GM04503 (cell line): ENCODE measurements at places on chromosomes 11 and 22.

- DNase-seq: no peak
Measured at GRCh38 chr11:62010935-62011528, 43.6 kb upstream of the FTH1 start.

DNA sequence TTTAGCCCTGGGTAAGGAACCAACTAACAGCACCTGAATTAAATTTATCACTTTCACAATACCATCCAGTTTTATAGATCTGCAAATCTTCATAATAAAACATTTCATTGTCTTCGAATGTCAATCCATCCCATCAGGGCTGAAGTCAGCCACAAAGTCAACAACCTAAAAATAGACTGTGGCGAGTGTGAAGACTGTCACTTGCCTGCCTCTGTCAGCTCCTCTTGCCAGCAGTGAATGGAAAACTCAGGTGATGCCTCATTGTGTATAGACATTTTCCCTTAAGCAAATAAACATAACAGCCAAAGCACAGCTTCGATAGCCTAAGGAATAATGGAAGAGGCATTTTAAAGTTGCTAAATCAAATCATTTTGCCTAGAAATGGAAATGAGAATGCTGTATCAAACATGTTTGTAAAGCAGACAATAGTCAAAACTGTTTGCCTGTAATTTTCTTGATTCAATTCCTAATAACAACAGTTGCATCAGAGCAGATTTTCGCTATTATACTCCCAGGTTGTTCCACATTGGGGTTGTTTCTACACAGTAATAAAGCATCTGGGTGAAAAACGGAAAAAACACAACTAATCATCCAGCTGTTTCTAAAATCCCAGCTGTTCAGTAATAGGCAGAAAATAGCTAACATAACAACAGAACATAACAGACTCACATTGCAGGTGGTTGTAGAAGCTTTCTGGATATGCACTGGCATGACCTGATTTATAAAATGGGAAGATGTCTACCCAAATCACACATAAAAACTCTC lies 15.7 kb downstream of the KCNA4 start:
- no peak for DNase-seq

DNA sequence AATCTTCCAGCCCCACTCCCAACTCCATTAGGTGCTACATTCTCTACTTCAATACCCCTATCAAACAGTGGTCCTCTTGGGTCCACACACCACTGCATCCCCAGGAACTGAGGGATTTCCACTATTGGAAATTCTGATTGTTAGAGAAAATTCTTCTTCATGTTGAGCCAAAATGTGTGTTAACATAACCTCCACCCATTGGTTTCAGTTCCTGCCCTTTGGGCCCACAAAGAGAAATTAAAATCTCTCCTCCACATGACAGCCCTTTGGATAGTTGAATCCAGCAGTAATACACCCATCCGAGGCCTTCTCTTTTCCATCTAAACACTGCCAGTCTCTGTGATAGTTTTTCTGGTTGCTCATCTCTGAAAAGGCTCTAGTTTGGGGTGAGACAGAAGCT lies 2.1 kb downstream of the VSIG2 start:
- no peak for DNase-seq

GRCh38 chr11:57618438-57618837 lies 21.0 kb downstream of the SERPING1 start:
- DNase-seq: no peak

DNA sequence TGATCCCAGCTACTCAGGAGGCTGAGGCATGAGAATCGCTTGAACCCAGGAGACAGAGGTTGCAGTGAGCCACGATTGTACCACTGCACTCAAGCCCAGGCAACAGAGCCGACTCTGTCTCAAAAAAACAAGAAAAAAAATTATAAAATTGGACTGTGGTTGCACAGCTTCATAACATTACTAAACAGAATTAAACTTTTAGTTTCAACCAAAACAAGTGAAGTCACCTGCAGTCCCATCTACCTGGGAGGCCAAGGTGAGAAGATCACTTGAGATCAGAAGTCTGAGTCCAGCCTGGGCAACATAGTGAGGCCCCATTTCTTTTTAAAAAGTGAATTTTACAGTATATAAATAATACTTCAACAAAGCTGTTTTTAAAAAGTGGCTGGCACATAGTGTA lies 47.8 kb upstream of the CD5 start:
- DNase-seq: no peak

DNA sequence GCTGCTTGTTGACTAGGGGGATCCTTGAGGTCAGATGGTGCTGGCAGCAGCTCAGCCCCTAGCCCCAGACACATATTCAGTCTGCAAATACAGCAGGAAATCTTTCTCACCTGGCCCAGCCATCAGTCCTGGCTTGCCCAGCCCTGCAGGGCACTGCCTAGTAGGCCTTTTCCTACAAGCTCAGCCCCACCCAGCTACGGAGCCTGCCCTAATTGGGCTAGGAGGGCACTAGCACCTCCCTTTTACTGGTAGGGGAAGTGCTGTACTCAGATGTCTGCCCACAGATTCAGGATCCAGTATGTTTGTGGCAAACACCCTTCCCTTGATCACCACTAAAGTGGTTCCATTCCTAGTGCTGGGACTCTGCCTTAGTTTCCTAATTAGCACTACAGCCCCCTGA lies 257.1 kb upstream of the CADM1 start:
- DNase-seq: no peak

DNA sequence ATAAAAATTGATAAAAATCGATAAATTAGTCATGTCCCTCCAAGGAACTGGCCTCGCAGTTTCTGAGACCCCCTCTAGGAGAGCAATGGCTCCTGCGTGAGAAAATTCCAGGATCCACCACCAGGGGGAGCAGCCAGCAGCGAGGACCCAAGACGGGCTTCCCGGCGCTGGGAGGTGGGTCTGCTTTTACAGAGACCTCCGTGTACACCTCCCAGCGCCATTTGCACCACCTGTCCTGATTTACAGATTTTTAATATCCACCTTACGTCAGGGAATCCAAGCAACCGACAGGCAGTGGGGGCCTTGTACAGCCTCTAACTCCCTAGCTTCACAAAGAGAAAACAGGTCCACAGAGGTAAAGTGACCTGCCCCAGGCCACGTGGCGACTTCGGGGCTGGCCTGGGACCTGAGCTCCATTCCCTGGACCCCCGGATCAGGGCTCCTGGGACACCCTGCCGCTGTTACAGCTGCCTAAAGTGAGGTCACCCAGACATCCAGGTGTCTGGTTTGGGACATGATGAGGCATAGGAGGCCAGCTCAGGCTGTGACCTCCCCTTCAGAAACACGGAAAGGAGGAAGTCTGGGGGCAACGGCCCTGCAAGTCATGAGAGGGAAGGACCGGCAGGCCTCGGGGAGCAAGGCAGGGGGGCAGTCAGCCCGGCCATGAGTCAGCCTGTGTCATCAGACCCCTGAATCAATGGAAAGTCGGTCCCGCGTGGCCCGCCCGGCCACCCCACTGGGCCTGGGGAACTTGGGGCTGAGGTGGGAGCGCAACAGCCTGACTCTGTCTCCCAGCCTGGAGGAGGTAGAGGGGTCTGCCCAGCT lies 3.5 kb downstream of the OSM start:
- no peak for DNase-seq

- no peak for DNase-seq
Measured at GRCh38 chr11:133992121-133992520, 35.4 kb upstream of the IGSF9B start.

DNA sequence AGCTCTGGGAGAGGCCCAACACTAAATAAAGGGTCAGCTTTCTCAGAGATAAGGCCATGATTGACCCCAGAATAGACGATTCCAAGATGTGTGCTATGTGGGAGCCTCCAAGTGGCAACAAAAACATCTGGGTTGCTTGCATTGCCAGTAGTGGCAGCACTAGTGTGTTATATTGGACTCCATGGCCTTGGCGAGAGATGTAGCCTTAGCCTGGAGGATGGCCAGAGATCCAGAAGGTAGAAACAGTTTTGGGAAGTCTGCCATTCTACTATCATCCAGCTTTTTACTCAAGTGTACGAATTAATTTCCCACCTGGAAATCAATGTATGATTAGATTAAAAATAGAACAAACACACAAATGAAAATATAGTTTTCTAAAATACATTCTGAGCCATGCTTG lies 3.0 kb downstream of the OR8D4 start:
- DNase-seq: no peak

DNA sequence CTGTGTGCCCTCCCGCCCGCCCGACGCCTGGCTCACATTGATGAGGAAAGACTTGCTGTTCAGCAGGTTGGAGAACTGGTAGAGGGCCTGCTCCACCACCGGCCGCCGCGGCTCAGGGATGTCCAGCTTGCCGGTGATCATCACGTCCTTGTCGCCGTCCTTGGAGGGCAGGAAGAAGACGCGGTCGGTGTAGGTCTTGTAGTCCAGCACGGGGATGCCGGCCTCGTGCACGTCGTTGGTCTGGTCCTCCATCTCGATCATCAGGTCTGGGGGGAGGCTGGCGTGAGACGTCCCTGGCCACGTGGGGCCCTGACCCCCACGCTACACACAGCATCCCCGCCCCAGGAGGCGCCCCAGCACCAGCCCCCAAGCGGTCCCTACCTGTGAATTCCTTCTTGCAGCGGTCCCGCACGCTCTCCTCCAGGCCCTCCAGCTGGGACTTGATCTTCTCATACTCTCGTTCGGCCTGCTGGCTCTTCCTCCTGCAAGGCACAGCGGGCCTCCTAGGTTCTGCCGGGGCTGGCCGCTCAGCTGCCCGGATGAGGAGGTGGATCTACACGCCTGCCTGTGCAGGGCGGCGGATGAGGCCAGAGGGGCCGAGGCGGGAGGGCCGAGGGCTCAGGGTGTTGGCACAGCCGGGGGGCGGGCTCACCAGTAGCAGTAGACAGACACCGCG lies 10.7 kb upstream of the MAPK11 start:
- DNase-seq: no peak

- DNase-seq: no peak
Measured at GRCh38 chr11:82004537-82005213, 729.0 kb downstream of the FAM181B start.

GRCh38 chr22:27029584-27030130 lies 372.3 kb downstream of the MIAT start:
- no peak for DNase-seq

DNA sequence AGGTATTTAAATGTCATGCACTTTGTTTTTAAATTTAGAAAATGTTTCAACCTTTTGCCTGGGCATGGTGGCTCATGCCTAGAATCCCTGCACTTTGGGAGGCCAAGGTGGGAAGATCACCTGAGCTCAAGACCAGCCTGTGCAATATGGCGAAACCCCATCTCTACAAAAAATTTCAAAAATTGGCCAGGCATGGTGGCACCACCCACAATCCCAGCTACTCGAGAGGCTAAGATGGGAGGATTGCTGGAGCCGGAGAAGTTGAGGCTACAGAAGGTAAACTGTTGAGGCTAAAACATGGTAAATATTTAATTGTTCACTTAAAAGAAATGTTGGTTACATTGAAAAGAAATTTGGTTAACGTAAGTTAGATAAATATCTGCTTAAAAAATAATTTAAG lies 108.4 kb upstream of the IGLL5 start:
- no peak for DNase-seq

GRCh38 chr11:97964332-97965004 lies 1056.3 kb upstream of the CNTN5 start:
- DNase-seq: no peak

- peak; percentile 58 for DNase-seq
Measured at GRCh38 chr22:35477911-35478582, 62.6 kb upstream of the RASD2 start.
